ENCODE measurements at places on chromosomes 11 and 22.

- no peak for DNase-seq
These were observed 966.3 kb downstream of the JRKL start for GRCh38 chr11:97356144-97356543.

DNA sequence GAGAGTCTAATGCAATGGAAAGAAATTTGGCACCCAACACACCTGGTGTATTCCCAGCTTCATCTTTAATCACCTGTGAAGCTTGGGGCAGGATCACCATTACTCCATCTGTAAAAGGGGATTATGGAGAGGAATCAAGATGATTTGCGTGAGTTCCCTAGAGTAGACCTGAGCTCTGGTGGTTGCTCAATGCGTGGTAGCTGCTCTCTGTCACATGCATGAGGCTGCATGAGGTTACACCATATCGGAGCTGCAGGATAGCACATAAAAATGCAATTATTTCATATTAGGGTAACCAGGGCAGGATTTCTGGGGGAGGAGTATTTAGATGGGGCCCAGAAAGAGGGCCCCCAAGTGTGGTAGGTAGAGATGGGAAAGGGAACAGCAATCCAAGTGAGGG lies 35.3 kb upstream of the CLMP start:
- no peak for DNase-seq

DNA sequence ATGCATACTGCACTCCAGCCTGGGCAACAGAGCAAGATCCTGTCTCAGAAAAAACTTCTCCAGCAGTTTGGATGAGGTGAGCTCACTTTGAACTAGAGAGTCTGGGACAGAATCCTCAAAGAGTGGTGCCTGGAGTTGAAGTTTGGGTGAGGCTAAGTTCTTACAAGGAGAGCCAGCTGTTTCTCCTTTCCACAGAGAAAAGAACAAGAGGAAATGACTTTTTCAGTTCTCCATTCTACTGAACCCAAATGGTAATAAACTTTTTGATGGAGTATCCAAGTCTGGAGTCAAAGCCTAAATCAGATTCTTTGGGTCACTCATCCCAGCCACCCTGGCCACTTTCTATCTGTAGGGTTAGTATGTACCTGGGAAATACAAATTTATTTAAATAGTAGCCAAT lies 102.7 kb downstream of the TRAF6 start:
- DNase-seq = no peak

DNA sequence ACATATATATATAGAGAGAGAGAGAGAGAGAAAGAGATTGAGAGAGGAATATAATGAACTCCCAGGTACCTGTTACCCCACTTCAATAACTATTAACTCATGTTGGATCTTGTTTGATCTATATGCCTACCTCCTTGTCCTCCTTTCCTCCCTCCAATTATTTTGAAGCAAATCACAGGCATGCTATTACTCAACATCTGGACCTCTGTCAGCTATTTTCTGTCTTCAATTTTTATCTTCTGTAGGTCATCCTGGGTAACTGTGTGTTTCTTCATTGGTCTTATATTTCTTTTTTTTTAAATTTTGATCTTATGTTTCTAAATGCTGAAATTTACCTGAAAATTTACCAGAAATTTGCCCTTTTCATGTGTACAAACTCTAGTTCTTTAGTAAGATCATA lies 24.8 kb downstream of the UVRAG start:
- DNase-seq = no peak

DNA sequence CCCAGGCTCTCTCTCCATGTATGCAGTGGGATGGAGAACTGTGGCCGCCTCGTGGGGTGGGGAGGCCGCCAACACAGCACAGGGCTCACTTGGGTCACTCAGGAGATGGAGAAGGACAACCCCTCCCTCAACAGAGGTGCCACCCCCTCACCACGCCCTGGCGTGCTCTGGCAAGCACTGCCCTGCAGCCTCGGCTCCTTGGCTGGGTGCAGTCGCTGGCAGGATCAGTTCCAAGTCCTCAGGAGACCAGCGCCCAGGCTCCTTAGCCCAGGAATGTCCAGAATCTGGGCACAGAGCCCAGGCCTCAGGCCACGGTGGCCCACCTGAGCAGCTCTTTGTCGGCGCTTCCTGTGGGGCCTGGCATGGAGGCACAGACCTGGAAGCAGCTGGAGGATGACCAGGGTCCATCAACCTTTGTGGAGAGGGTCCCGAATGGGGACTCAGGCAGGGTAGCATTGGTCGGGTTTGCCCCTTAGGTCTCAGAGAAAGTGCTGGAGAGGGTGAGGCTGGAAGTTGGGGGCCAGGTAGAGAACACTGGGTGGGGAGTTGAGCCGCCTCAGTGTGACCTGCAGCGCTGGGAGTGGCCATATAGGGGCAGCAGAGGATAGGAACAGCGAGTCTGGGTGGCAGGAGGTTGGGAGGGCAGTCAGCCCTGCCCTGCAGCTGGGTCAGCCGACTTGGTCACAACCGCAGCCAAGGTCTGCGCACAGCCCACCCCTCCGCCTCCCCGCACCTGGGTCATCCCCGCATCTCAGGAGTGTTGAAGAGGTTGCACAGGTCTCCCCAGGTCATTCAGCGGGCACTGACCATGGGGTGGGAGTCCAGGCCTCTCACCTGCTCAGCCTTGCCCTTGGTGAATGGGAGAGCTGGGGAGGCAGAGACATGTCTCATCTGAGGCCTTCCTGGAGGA lies 8.2 kb downstream of the SUSD2 start:
- DNase-seq = no peak

DNA sequence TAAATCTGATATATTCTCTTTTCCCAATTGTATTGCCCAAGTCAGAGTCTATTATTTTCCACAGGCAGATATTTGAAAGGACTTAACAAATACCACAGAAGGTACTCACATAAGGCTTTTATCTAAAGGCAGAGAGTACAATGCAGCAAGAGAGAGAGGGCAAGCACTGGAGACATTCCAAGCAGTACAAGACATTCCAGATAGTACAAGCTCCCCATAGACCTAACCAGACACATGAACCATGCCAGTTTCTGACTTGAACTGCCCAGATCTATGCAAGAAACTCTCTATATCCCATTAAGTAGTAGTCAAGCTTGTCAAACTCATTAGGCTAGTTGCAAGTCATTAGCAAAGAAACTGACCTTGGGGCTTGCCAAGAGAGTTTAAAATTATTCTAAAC lies 11.2 kb upstream of the MS4A6E start:
- no peak for DNase-seq

GRCh38 chr11:68137833-68138232 lies 16.6 kb upstream of the CHKA start:
- no peak for DNase-seq

GRCh38 chr11:28518825-28519224 lies 410.6 kb downstream of the METTL15 start:
- no peak for DNase-seq

DNA sequence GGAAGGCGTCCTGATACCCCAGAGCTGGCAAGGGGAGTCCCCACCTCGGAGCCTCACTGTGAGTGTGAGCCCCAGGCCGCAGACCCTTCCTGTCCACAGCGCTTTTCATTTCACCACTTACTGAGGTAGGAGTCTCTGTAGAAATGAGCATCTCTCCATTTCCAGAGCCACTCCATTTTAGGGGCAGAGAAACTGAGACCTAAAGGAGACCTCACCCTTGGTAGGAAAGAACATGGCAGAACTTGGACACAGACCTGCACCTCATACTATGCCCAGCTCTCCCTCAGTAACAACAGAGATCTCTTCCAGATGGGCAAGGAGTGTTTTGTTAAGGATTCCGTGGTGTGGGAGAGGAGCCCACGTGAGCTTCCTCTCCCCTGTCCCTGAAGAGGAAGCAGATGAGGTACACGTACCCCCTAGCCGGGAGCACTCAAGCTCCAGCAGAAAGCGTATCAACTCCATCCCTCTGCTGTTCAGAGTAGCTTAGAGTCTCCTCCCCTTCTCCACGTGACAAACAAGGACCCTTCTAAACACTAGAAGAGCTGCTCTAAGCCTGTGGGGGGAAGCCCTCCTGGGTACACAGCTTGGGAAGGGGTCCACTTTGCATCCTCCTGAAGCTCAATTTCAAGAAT lies 532 bp upstream of the VSIG2 start:
- DNase-seq = no peak

- DNase-seq = no peak
These were observed 79.4 kb downstream of the IGLL1 start for GRCh38 chr22:23500508-23501260.

GRCh38 chr11:30902929-30903328 lies 316.8 kb upstream of the MPPED2 start:
- no peak for DNase-seq

GRCh38 chr22:18077639-18078328 lies at the start of gene PEX26:
TSS of gene PEX26 (plus strand) at chr22:18077990. CDS start at chr22:18078377, 387 bp downstream.
- DNase-seq = peak; percentile 92

GRCh38 chr22:36238373-36239149 lies 766 bp downstream of the APOL2 start:
- no peak for DNase-seq

GRCh38 chr11:65356394-65356972 lies 1.9 kb downstream of the TIGD3 start:
- DNase-seq = no peak

GRCh38 chr11:29343465-29344333 lies 673.1 kb downstream of the KCNA4 start:
- DNase-seq = no peak

DNA sequence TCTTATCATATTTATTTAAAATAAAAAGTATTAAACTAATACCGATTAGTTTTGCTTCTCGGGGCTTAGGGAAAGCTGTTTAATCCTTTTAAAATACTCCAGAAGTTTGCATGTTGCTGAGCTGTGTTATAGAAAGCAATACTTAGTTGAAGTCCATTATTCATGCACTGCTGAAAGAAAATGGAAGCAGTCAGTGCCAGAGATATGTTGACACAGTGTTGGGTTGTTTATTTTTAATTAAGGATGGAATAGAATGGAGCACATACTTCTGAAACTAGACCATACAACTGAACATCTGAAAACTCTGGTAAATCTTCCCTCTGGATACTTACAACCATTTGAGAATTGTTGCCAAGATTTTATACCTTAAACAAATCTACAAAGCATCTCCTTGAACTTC lies 282.7 kb upstream of the CCDC179 start:
- no peak for DNase-seq

DNA sequence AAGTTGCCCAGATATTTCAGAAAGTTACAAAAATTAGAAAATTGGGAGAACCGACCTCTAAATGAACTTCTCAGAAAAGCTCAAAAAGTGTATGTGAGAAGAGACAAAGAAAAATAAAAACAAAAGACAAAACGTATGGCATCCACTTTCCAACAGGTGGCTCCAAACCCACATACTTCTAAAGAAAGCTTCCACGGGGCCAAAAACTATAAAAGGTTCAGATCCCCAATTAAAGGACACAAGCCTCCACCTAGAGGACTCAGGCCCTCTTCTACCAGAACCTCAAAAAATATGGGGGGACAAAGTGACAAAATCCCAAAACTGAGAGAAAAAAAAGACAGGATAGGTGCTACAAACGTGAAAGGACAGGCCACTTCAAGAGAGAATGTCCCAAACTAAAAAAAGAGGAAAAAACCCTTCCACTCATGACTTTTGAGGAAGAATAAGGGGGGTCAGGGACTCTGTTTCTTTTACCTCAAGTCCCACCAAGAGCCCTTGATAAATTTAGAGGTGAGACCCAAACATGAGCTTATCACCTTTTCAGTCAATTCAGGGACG lies 8.8 kb downstream of the SCGB2A1 start:
- no peak for DNase-seq

DNA sequence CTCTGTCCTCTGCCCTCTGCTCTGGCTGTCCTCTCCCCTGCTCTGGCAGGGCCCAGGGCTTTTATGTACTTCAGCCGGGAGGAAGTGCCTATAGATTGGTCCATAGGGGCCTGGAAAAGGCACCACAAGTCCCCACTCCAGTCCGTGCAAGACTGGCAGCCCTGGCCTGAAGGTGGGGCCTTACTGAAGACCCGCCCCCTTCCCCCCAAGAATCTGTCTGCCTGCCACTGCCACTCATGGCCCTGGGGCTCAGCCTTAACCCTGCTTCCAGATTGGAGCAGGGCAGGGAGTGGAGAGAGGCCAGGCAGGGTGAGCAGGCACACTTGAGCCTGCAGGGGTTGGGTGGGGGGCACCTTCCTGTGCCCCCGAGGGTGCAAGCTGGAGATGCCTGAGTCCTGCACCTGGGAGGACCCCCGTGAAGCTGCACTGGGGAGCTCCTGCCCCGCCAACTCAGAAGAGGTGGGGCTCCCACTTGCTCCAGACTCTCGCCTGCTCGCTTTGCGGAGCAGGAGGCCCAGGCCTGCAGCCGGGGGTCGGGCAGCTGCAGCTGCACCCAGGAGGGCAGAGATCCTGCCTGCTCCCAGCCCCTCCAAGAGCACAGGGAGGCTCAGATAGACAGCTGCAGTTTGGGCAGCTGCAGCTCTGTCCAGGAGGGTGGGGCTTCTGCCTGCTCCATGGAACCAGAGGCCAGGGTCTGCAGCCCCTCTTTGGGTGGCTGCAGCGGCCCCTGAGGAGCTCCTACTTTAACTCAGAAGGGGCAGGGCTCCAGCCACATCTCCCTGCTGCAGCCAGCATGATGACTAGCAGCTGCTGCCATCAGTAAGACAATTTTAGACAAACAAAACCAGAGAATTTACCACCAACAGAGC lies 51.0 kb upstream of the SC5D start:
- DNase-seq = no peak

DNA sequence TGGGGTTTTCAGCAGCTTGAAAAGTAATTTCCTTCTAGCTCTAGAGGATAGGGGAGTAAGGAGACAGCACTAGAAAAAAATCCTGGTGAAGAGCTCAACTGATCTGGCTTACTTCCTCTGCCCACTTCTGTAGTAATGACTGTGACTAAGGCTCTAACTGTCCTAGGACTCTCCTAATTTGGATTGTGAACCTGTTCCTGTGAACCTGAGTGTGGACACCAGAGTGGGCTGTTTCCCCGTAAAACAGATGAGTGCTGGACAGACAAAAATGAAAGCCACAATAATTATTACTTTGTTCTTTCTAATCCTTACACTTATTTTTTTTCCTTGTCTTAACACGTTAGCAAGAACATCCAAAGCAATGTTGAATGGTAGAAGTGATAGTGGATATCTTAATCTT lies 154.1 kb downstream of the AASDHPPT start:
- no peak for DNase-seq

- no peak for DNase-seq
These were observed 27.4 kb downstream of the TUG1 start for GRCh38 chr22:30996462-30996861.

DNA sequence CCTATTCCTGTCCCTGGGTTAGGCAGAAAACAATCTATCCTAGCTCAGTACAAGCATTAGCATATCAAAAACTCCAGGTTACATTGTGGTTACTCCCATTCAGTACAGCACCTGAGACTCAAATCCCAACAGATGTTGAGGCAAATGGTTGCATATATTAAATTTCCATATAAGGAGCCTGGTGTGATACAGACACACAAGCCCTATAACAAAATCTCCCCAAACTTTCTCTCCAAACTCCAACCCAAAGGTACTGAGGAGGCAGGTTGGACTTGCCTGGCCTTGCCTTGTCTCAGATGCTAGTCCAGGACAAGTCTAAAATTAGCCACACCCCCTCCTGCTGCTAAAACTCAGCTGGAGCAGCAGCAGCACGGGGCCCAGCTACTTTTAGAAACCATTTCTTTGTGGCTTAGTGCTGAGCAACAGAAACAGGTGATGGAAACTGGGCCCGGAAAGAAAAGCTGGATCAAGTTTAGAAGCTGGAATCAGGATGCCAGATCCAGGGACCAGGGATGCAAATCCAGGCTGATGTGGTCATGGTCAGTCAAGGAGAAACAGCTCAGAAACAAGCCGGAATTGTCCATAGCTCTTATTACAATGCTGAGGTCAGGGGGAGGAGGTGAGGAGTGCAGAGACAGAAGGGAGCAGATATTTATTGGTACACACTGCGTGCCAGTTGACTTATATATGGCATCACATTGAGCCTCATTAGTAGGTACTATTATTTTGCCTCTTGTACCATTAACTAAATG lies 73.7 kb upstream of the AMOTL1 start:
- DNase-seq = no peak

GRCh38 chr11:1222491-1223345 lies at the start of gene MUC5B:
TSS of gene MUC5B (plus strand) at chr11:1223066. CDS start at chr11:1223124, 58 bp downstream.
- no peak for DNase-seq
